ENCODE measurements at places on chromosomes 6 and 20.

GRCh38 chr20:48139262-48140041 is 354.2 kb upstream of the SULF2 start:
- no peak for DNase-seq

- DNase-seq, result no peak
Measured at GRCh38 chr6:113190170-113190569, 667.0 kb upstream of the MARCKS start.

DNA sequence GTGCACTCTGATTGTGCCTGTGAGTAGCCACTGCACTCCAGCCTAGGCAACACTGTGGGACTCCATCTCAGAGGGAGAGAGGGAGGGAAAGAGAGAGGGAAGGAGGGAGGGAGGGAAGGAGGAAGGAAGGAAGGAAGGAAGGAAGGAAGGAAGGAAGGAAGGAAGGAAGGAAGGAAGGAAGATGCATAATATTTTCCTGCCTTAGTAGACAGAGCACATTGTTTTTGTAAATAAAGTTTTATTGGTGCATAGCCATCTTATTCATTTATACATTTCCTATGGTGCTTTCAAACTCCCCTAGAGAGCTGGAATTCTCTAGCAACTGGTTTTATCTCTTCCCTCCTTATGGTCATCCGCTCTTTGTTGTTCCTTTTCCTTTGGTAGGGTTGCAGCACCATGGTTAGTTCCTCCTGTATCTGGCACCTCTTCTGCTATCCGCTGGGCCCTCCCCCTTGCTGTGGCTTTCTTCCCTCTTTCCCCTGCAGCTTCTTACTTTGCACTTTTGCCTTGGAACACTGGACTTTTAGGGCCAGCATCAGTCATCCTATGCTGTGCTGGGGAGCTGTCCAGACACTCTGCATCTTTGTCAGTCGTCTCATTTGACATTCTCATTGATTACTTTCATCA is 20.2 kb downstream of the GPR6 start:
- no peak for DNase-seq

GRCh38 chr20:32235331-32236047 is 27.8 kb downstream of the POFUT1 start:
- no peak for DNase-seq

DNA sequence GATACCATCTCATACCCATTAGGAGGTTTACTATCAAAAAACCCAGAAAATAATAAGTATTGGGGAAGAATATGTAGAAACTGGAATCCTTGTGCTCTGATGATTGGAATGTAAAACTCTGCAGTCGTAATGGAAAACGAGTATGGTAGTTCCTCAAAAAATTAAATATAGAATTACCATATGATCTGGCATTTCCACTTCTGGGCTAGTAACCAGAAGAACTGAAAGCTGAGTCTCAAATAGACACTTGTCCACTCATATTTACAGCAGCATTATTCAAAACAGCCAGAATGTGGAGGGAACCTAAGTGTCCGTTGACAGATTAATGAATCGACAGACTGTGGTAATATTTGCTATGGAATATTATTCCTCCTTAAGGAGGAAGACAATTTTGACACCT is 44.3 kb downstream of the FOXC1 start:
- DNase-seq, result no peak

DNA sequence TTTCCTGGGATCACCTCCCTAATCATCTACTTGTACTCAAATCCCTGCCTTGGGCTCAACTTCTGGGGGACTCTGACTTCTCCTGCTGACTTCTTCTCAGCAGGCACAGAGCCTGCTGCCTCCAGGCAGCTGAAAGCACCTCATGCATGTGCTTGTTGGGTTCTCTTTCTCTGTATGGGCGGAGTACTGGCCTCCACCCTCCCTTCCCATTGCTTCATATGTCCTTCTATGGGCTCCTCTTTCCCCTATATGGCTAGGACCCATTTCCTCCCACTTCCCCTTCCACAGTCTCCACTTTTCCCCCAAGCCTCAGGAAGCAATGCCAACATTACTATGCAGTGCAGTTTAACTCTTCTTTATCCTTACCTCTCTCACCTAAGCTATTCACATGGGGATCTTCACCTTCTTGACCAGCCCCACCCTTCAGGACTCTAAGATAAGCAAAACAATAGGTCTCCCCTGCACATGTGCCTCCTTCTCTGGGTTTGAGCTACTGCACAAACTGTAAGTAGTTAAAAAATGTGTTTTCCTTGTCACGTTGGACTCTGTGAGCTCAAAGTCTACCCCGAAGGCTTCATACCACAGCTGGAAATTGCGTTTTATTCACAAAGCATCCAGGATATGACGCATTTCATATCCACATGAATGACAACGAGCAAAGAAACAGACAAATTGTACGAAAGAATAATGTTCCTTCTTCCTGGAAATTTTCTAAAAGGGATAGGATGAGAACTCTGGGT is 93.7 kb downstream of the CDS2 start:
- DNase-seq, result no peak

DNA sequence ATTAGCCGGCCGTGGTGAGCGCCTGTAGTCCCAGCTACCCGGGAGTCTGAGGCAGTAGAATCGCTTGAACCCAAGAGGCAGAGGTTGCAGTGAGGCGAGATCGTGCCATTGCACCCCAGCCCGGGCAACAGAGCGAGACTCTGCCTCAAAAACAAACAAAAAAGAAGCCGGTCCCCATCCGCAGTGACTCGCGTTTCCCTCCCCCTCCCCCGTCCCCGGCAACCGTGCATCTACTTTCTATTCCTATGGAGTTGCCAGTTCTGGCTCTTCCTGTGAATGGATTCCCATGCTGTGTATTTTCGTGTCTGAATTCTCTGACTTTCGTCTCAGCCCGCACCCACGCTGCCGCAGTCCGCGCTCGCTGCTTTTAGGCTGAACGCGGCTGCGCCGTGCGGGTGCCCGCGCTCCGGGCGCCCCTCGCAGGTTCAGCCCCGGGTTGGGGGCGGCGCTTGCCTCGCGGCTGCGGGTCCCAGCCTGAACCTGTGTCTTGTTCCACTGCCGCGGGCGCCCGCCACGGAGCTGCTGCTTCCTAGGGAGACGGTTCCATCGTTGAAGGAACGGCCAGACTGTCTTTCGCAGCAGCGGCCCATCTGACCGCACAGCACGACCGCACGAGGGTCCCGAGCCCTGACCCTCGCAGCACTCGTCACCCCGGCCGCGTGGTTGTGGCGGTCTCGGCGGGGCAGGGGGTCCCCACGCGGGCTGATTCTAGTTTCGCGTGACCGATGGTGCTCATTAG is 1.1 kb upstream of the MRGBP start:
- peak; percentile 53 for DNase-seq

- no peak for DNase-seq
Measured at GRCh38 chr20:57445298-57445697, 54.1 kb downstream of the RBM38 start.

DNA sequence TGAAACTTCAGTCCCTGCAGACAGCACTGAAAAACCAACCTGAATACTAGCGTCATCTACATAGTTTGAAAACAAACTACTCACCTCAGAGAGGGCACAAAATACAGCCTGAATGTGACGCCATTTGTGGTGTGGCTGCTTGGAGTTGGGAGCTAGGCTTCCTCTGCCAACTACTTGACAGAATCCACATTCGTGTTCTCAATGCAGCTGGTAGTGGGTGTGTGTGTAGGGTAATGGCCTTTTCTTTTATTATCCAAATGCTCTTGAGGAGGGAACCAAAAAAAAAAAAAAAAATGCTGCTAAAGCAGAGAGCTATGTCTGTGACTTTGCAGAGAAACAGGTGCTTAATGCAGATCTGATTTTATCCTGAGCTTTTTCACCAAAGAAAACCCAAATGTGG is 207.8 kb downstream of the OTOR start:
- no peak for DNase-seq

GRCh38 chr20:41437836-41438235 is 71.2 kb upstream of the EMILIN3 start:
- no peak for DNase-seq

DNA sequence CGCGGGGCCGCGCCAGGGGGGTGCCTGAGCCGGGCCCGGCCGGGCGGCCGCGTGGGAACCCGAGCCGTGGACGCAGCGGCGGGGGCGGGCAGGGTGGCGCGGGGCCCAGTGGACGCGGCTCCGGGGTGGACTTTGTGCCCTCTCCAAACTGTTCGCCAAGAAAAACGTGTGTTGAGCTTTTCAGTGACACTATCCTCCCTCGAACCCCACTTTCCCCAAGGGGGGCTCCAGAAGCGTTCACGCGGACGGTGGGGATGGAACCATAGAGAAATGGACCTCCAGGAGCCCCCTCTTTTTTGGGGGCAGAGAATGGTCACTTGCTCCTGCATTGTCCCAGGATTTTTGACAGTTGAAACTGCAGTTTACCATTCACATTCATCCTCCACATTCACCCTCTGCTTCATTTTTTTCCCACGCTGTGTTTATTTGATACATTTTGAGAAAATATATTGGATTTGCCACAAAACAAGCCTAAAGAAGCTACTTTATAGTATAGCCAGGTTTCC is 2.9 kb upstream of the HIVEP1 start:
- DNase-seq, result no peak

- peak; percentile 74 for DNase-seq
Measured at GRCh38 chr20:63735859-63736718, at the start of gene LIME1. LIME1 (plus strand) TSS chr20:63736664; CDS start chr20:63737550, 886 bp downstream.

- peak; percentile 49 for DNase-seq
Measured at GRCh38 chr6:113858480-113859348, 1.6 kb downstream of the MARCKS start.

DNA sequence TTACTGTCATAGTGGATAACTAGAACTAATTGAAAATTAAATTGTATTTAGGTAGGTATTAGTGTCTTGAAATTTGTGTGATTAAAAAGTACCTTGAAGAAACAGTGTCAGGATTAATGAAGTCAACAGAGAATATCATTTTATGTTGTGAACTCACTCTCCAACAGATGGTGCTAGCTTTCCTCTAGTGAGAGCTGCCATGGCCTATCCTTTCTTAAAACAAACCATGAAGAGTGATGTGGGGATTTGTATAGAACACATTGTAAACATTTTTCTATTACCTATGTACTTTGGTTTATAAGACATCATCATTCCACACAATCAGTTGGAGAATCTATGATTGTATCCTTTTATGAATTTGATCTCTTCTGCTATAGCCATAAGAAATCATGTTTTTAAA is 4.8 kb upstream of the SRSF12 start:
- DNase-seq, result no peak

- DNase-seq, result no peak
Measured at GRCh38 chr6:130644175-130644574, 183.0 kb upstream of the SMLR1 start.

GRCh38 chr6:85465762-85466161 is 15.9 kb downstream of the NT5E start:
- no peak for DNase-seq

GRCh38 chr6:150072201-150072600 is 3.3 kb upstream of the ULBP3 start:
- DNase-seq, result no peak

DNA sequence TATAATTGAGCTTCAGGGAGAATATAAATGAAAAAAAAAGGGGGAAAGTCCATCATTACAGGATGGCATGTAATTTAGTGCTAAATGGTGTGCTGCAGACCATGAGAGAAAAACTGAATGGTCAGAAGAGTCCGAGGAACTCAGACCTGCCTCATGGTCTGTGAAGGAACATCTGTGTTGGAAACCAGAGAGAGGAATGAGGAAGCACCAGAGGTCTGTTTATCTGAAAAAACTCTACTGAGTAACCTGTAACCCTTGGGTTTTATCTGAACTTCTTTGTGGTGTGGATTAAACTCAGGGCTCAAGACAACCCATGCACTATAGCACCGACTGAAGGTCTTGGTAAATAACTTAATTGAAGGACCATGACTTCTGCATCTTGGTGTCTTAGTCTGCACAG is 108.1 kb downstream of the RNF144B start:
- DNase-seq, result no peak

DNA sequence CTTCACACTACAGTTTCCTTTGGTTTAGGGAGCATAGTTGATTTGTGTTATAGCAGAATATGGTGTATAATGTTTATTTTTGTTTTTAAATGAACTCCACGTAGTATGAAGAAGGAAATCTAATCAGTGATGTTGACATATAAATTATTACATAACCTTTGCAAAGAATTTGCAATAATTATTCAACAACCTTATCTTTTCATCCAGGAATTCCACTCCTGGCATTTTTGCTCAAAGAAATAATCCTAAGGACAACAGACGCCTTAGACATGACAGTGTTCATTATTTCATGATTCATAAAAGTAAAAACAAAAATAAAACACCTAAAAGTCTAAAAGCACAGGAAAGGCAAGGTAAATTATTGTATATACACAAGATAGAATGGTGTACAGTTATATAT is 229.2 kb downstream of the EPM2A start:
- no peak for DNase-seq

DNA sequence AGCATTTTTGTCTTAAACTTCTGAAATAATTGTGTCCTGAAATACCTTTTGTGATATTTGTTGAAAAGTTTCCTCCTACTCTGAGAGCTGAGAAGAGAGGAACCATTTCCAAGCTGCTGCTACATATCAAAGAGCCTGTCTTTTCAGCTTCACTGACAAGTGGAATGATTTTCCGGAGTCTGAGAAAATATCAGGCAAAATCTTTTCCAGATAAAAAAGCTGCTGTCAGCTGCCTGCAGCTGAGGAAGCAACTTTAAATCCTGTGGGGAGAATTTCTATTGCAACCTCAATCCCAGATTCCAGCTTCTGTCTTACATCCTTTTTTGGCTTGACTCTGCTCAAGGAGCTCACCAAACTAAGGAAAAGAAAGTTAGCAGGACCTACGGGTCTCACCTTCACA is 904.3 kb downstream of the PHF3 start:
- DNase-seq, result no peak

Data from effector CD4-positive, alpha-beta T cell (primary cell).